ENCODE measurements at places on chromosomes 12 and 14.

DNA sequence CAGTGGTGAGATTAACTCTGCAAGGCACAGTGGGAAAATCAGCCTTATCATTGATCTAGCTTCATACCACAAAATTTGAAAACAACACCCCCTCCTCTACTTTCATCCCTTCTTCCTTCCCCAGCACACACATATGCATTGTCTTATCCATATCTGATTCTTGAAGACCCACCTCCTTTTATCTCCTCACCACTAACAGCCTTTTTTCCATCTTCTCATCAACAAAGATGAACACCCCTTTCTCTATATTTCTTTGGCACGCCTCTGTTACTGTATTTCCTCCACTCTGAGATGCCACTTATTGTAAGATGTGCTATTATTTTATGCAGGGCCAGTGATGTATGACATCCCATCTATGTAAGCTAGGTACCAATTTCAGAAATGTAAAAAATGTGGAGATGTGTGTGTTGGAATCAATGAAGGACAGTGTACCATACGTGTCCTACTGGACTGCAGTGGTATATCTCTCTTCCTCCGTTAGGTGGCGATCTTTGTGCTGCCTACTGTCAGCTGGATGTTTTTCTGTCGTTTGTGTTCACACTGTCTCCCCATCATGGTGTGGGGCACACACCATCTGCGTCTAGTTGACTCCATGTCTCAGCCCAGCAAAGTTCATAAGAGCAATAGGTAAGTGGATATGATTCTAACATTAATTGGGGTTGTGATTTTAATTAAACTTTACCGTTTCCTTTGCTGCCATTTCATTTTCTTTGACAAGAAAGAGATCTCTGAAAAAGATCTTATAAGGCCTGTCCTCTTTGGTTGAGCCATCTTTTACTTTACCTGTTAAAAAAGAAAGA is 24.0 kb downstream of the CCDC38 start:
- peak; percentile 71 for DNase-seq

GRCh38 chr14:102593061-102593824 is 794 bp downstream of the RCOR1 start:
- DNase-seq, result no peak

GRCh38 chr12:447141-447540 is 12.6 kb upstream of the B4GALNT3 start:
- DNase-seq, result no peak

DNA sequence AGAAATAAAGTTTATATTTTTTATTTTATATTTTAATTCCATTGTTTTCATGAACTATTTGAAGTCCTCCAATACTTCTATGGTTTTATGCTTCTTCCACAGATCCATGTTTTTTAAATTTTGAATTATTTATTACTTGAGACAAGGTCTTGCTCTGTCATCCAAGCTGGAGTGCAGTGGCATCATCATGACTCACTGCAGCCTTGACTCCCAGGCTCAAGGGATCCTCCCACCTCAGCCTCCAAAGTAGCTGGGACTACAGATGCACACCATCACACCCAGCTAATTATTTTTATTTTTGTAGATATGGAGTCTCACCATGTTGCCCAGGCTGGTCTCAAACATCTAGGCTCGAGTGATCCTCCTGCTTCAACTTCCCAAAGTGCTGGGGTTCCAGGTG is 28.8 kb upstream of the DLGAP5 start:
- no peak for DNase-seq

DNA sequence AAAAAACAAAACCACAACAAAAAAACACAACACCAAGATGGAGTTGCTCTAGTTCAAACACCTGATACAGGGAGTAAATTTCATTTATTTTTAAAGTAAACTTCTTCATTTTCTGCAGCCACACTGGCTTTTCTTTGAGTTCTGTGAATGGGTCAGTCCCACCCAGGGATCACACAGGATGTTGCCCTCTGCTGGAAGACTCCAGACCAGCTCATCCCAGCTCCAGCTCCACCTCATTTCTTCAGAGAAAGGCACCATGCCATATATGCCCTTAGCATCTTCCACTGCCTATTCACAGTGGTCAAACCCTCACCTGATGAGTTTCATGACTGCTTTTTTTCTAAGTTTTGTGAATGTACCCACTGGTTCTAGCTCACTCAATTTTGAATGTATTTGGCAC is 8.0 kb downstream of the GLIPR1 start:
- peak; percentile 9 for DNase-seq

- no peak for DNase-seq
These were observed 21.1 kb downstream of the PLEKHD1 start for GRCh38 chr14:69505338-69506240.

DNA sequence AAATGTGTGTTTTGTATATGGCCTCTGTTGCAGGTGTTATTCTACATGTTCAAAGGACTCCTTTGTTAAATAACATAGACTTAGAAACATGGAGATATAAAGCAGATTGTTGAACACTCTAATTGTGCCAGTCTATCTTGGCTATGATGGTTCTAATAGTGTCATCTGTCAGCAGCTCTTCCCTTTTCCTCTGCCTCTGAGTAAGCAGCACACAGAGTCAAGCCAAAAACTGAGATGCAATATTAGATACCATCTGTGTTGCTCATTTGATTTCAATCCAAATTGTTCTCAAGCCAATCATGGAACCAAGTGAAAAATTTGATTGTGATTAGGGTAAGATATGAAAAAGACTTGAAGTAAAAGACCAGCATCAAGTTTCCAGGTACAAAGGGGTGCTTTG is 871.1 kb upstream of the MGAT4C start:
- DNase-seq, result peak; percentile 88

DNA sequence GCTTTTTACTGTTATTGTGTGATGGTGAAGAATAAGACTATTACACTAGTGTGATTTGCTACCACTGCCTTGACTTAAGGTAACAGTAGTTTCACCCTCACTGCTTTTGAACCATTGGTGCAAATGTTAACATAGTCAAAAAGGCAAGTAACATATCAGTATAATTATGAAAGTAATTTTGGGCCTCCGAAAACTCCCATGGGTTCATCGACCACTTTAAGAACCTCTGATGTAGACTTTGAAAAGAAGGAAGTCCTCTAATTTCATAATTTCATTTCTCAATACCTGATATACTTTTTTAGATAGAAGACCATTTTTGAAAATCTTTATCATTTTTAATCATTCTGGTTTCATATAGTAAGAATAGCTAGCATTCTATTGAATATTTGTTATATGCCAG is 57.7 kb downstream of the ETNK1 start:
- no peak for DNase-seq

GRCh38 chr12:121769831-121770301 is 23.6 kb downstream of the RHOF start:
- DNase-seq, result peak; percentile 54

DNA sequence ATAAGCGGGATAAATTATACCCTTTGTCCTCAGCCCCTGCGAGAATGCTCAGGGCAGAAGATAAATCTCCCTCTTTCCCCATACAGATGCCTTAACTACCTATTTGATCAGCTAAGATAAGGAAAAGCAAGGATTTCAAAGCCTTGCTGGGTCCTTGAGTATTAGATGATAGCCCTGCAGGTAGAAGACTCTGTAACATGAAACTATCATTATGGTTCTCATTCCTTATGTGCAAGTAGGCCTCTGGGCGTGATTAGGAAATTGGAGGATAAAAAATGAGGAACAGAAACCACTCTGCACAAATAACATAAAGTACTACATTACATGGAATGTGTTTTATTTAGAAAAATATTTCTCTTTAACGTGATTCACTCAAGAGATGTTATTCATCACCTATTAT is 14.5 kb upstream of the WDR89 start:
- no peak for DNase-seq

DNA sequence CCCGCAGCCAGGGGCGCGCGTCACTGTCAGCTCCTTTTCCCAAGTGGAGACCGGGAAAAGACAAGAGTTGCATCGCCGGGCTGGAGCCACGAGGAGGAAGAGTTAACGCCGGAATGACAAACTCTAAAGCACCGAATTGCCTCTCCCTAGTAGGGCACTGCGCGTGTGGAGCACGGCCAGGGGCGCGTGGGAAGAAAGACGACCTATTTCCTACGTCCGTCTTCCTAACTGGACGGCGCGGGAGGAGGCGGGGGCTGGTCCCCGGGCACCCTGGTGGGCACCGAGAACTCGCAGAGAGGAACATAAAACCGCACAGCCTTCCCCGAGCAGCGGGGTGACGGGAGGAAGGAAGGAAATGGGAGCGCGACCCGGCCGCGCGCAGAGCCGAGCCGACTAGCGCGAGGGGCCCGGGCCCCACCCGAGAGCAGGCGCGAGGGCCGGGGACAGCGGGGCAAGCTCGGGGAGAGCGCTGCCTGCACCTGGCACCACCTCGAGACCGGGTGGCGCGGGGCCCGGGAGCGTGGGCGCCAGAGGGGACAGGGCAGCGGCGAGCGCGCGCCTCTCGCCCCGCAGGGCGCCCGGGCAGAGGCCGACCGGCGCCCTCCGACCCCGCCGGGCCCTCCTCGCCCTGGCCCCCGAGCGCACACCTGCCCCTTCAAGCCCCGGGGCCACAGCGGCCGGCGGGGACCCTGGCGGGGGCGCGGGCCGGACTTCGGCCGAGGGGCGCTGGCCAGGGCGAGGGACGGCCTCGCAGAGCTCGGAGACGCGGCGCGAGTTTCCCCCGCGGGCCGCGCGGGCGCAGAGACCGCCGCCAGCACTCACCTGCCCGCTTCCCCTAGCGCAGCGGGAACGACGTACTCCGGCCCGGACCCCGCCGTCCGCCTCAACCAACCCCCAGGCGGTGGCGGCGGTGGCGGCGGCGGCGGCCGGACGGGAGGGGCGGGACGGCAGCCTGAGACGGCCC is at the start of gene SETD3:
Gene SETD3 (minus strand): TSS at position 954 of the 964 bp plus-strand sequence. CDS start 15,054 bp downstream, outside the sequence.
- DNase-seq, result peak; percentile 11

- peak; percentile 34 for DNase-seq
These were observed at the start of gene ASIC1 for GRCh38 chr12:50057000-50057841. Gene ASIC1 (plus strand): TSS chr12:50057596. CDS start chr12:50058767, 1,171 bp downstream.

DNA sequence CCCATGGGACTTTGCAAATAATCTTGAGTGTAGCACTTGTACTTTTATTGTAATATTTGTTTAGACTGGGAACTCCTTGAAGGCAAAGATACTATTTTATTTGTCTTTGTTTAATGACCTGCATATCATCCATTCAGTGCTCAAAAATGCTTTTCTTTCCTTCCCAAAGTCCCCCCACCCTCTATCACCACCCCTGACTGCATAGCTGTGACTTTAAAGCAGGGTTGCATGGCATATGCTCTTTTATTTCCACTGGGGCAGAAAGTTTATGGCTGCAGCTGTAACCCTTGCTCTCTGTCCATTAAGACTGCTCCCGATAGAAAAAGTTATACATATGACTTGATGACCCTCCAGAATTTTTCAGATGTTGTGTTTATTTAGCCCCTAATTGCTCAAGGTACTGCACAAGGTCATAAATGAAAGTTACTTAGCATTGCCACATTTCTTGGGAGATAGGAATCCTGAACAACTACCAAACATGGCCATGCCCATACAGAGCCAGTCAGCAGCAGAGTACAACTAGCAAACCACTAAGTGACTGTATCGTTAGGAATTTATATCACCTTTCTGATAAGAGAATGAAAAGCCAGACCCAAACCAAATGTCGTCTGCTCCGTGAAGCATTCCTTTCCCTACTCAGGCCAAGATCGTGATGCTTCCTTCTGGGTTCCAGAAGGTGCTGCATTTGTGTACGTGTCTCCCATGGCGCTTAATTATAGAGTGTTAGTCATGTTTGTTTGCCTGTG is 114.3 kb downstream of the DIP2B start:
- no peak for DNase-seq

GRCh38 chr12:111171832-111172231 is 197.1 kb downstream of the PHETA1 start:
- DNase-seq, result no peak

- no peak for DNase-seq
These were observed 28.2 kb downstream of the SOX5 start for GRCh38 chr12:23921099-23921856.

DNA sequence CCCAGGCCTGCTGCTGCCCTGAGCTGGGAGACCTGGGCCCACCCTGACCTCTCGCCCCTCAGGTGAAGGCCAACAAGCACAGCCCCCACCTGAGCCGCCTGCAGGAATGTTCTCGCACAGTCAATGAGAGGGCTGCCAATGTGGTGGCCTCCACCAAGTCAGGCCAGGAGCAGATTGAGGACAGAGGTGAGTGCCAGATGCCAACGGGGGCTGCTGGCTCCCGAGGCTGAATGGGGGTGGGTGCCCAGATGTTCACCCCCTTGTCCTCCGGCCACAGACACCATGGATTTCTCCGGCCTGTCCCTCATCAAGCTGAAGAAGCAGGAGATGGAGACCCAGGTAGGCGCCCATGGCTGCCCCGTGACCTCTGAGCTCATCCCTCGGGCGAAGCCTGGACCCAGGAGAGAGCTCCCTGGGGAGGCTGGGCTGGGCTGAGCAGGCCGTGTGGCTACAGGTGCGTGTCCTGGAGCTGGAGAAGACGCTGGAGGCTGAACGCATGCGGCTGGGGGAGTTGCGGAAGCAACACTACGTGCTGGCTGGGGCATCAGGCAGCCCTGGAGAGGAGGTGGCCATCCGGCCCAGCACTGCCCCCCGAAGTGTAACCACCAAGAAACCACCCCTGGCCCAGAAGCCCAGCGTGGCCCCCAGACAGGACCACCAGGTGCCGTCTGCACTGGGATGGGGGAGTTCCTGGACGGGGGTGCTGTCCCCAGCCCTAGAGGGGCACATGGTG is 25.8 kb downstream of the HIP1R start:
- no peak for DNase-seq

DNA sequence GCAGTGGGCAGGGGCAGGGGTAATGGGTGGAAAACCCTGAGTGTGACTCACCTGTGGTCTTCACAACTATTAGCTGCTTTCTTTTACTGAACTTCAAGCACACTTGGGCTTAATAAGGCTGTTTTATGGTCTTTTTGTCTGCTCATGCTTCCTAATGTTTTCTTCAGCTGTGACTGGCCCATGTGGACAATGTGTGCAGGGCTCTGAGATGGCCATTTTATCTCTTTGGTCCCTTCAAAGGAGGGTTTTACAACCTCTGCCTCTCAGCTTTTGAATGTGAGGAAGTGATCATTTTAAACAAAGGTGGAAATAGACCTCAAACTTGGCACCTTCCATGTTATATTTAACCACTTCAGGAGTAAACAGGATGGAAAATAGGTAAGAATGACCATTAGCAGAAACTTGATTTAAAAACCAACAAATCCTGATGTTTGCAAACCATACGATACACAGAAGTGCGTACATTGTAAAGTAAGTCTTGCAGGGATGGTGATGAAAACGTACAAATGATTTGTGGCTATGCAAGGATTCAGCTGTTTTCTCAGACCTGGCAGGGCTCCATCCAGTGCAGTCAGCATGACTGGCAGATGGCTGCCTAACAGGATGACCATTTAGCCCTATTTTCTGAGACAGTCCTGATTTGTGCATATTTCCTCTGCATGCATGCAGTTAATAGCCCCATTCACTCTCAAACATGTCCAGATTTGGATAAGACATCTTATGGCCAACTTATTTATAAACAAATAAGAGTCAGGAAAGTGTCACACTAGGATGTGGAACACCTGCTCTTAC is 103.2 kb downstream of the SLC38A4 start:
- no peak for DNase-seq

- DNase-seq, result no peak
These were observed 389.0 kb upstream of the RPL10L start for GRCh38 chr14:47040550-47040949.

GRCh38 chr12:105637470-105637869 is 307.0 kb downstream of the C12orf75 start:
- no peak for DNase-seq

DNA sequence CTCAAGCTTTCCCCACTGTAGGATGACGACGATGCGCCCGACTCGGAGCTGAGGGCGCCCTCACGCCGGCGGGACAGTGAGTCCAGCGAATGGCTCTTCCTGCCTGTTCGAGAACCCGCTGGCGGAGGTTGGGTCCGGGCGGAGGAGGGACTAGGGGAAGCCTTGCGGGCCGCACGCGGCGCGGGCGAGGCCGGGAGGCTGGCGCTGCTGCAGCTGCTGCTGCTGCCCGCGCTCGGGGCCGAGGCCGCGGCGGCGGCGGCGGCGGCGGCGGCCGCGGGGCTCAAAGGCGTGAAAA is 1.9 kb downstream of the CCDC177 start:
- no peak for DNase-seq

All from NCI-H1694 treated with DMSO at 0.1 percent for 48 hours (cell line).